Cardiac muscle cell (in vitro differentiated cells and primary cell): ENCODE measurements at places on chromosomes 1 and 21. TPM values are rescaled to one million over a fixed set of nuclear protein-coding genes. Genes with fewer than 3 reads are reported as not detected.

The LCA5L gene
- polyA plus RNA-seq = 3.4 and 5.0 TPM in 2 replicates

The MATN1 gene
- 1.4 TPM in 1 of 2 replicates, not detected in the other for polyA plus RNA-seq

The PPM1J gene
- 20.1 and 28.6 TPM in 2 replicates for polyA plus RNA-seq

The LAD1 gene
- polyA plus RNA-seq = 8.2 and 9.5 TPM in 2 replicates

The TAS1R3 gene
- 0.32 and 0.70 TPM in 2 replicates for polyA plus RNA-seq

The CSRP1 gene
- polyA plus RNA-seq = 76.4 and 78.9 TPM in 2 replicates

The PLEKHA6 gene
- 23.1 and 41.6 TPM in 2 replicates for polyA plus RNA-seq

GRCh38 chr1:30336550-30337323 lies 386.6 kb downstream of the MATN1 start:
- H3K4me3 ChIP-seq = no peak overlapping the region
- peaks cover 6% of the 10 kb centered on the region for H3K27me3 ChIP-seq
- H3K36me3 ChIP-seq = no peaks in the 10 kb centered on the region

GRCh38 chr1:196400478-196401451 lies 207.5 kb downstream of the KCNT2 start:
- H3K27me3 ChIP-seq = no peaks in the 10 kb centered on the region
- no peak for DNase-seq
- H3K36me3 ChIP-seq = no peaks in the 10 kb centered on the region

- DNase-seq = peak; percentile 18
- no peaks in the 10 kb centered on the region for H3K27me3 ChIP-seq
- no peak overlapping the region for H3K27ac ChIP-seq
- H3K4me1 ChIP-seq = peaks cover 8% of the 10 kb centered on the region
- H3K36me3 ChIP-seq = no peaks in the 10 kb centered on the region
These were observed 54.8 kb downstream of the RAB3GAP2 start for GRCh38 chr1:220217383-220217988.

GRCh38 chr1:170663404-170664092 lies 383 bp upstream of the PRRX1 start:
- peaks cover 3% of the 10 kb centered on the region for H3K4me1 ChIP-seq
- no peak overlapping the region for H3K27ac ChIP-seq
- H3K36me3 ChIP-seq = no peaks in the 10 kb centered on the region
- H3K4me3 ChIP-seq = peak overlapping the region; percentile 43
- DNase-seq = no peak
- H3K27me3 ChIP-seq = peaks cover 100% of the 10 kb centered on the region

GRCh38 chr1:215119719-215120365 lies 37.3 kb downstream of the KCNK2 start:
- H3K4me1 ChIP-seq = no peaks in the 10 kb centered on the region
- no peak for DNase-seq
- no peak overlapping the region for H3K4me3 ChIP-seq

GRCh38 chr21:45336870-45337269 lies 49.2 kb upstream of the POFUT2 start:
- no peaks in the 10 kb centered on the region for H3K36me3 ChIP-seq
- peaks cover 4% of the 10 kb centered on the region for H3K4me1 ChIP-seq
- H3K4me3 ChIP-seq = no peak overlapping the region
- DNase-seq = peak; percentile 70
- H3K27ac ChIP-seq = no peak overlapping the region
- H3K27me3 ChIP-seq = no peaks in the 10 kb centered on the region

GRCh38 chr1:215651867-215652266 lies 84.8 kb downstream of the KCTD3 start:
- H3K36me3 ChIP-seq = no peaks in the 10 kb centered on the region
- no peak overlapping the region for H3K27ac ChIP-seq
- H3K4me1 ChIP-seq = no peaks in the 10 kb centered on the region
- no peaks in the 10 kb centered on the region for H3K27me3 ChIP-seq
- no peak overlapping the region for H3K4me3 ChIP-seq

DNA sequence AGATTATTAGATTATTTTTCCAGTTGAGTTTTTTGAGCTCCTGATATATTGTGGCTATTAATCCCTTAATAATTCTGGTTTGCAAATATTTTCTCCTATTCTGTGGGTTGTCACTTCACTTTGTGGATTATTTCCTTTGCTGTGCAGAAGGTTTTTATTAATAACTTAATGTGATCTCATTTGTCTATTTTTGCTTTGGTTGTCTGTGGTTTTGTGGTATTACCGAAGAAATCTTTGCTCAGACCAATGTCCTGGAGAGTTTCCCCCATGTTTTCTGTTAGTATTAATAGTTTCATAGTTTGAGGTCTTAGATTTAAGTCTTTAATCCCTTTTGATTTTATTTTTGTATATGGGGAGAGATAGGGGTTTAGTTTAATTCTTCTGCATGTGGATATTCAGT lies 7.1 kb upstream of the TBX19 start:
- H3K36me3 ChIP-seq = no peaks in the 10 kb centered on the region
- H3K27me3 ChIP-seq = no peaks in the 10 kb centered on the region
- H3K4me3 ChIP-seq = no peak overlapping the region
- H3K4me1 ChIP-seq = no peaks in the 10 kb centered on the region

GRCh38 chr1:184622136-184622823 lies 132.4 kb downstream of the EDEM3 start:
- H3K4me1 ChIP-seq = peaks cover 11% of the 10 kb centered on the region
- peak; percentile 48 for DNase-seq
- no peaks in the 10 kb centered on the region for H3K27me3 ChIP-seq
- H3K36me3 ChIP-seq = no peaks in the 10 kb centered on the region
- no peak overlapping the region for H3K4me3 ChIP-seq

- DNase-seq = peak; percentile 39
- no peaks in the 10 kb centered on the region for H3K27me3 ChIP-seq
- no peak overlapping the region for H3K27ac ChIP-seq
- peaks cover 7% of the 10 kb centered on the region for H3K36me3 ChIP-seq
- no peak overlapping the region for H3K4me3 ChIP-seq
- no peaks in the 10 kb centered on the region for H3K4me1 ChIP-seq
These were observed 315.7 kb downstream of the TPR start for GRCh38 chr1:186059311-186059710.

GRCh38 chr1:171103862-171104261 lies 13.2 kb downstream of the FMO3 start:
- H3K27ac ChIP-seq = no peak overlapping the region
- no peak overlapping the region for H3K4me3 ChIP-seq
- DNase-seq = no peak
- no peaks in the 10 kb centered on the region for H3K36me3 ChIP-seq
- H3K27me3 ChIP-seq = no peaks in the 10 kb centered on the region

GRCh38 chr21:41170859-41171609 lies 3.1 kb downstream of the BACE2 start:
- peaks cover 27% of the 10 kb centered on the region for H3K27me3 ChIP-seq
- H3K4me1 ChIP-seq = no peaks in the 10 kb centered on the region
- H3K27ac ChIP-seq = no peak overlapping the region
- DNase-seq = peak; percentile 12

GRCh38 chr1:47207803-47208373 lies 18.1 kb upstream of the PDZK1IP1 start:
- H3K4me3 ChIP-seq = no peak overlapping the region
- peaks cover 38% of the 10 kb centered on the region for H3K27me3 ChIP-seq
- H3K4me1 ChIP-seq = no peaks in the 10 kb centered on the region
- DNase-seq = no peak

DNA sequence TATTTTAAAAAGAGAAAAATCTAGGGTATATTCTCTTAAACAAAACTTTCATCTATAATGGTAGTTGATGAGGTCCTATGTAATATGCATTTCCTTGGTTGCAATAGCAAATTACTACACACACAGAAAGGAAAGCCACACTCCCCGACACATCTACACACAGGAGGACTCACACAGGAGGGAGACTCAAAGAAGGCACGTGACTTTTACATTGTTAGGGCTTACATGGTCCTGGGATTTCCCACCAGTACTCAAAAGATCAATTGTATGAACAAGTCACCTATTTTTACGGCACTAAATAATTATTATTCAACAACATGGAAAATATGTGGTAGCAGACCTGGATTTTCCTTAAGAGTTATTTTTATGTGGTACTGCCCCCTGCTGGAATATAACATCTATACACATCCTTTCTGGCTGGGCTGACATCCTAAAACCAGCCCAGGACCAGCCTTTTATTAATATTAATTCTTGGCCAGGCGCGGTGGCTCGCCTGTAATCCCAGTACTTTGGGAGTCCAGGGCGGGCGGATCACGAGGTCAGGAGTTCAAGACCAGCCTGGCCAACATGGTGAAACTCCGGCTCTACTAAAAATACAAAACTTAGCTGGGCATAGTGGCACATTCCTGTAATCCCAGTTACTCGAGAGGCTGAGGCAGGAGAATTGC lies 33.9 kb upstream of the LGALS8 start:
- H3K27ac ChIP-seq = no peak overlapping the region
- no peak overlapping the region for H3K4me3 ChIP-seq
- peaks cover 8% of the 10 kb centered on the region for H3K4me1 ChIP-seq
- H3K36me3 ChIP-seq = no peaks in the 10 kb centered on the region
- DNase-seq = peak; percentile 81

GRCh38 chr1:25817840-25818501 lies 1.8 kb upstream of the MTFR1L start:
- no peak overlapping the region for H3K4me3 ChIP-seq
- H3K27ac ChIP-seq = peak overlapping the region; percentile 95
- H3K36me3 ChIP-seq = peaks cover 6% of the 10 kb centered on the region
- DNase-seq = peak; percentile 84
- H3K27me3 ChIP-seq = no peaks in the 10 kb centered on the region

- DNase-seq = no peak
- H3K27ac ChIP-seq = no peak overlapping the region
- no peak overlapping the region for H3K4me3 ChIP-seq
- no peaks in the 10 kb centered on the region for H3K27me3 ChIP-seq
- H3K4me1 ChIP-seq = no peaks in the 10 kb centered on the region
- no peaks in the 10 kb centered on the region for H3K36me3 ChIP-seq
These were observed 12.8 kb upstream of the KIF21B start for GRCh38 chr1:201036188-201036842.

GRCh38 chr1:168271636-168272035 lies 9.0 kb upstream of the TBX19 start:
- H3K36me3 ChIP-seq = no peaks in the 10 kb centered on the region
- no peak overlapping the region for H3K4me3 ChIP-seq
- H3K27me3 ChIP-seq = no peaks in the 10 kb centered on the region
- H3K27ac ChIP-seq = no peak overlapping the region
- no peaks in the 10 kb centered on the region for H3K4me1 ChIP-seq
- no peak for DNase-seq

GRCh38 chr1:98555814-98556213 lies 105.7 kb upstream of the SNX7 start:
- no peaks in the 10 kb centered on the region for H3K36me3 ChIP-seq
- H3K4me3 ChIP-seq = no peak overlapping the region
- H3K4me1 ChIP-seq = peaks cover 8% of the 10 kb centered on the region
- no peak overlapping the region for H3K27ac ChIP-seq
- no peak for DNase-seq
